ENCODE measurements at places on chromosomes 11 and 22.

DNA sequence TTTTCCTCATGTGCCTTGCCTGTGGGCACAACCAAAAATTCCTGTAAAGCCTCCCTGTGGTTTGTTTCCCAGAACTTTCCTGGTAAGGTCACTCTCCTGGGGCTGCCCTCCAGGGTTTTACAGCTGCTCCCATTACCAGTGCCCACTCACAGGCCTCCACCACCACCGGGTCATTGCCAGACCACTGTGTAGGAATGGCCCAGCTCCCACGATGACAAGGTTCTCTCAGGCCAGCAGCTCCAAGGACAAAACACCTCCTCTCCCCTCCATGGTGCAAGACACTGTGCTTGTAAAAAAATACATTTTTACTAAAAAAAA, 96.1 kb upstream of the AKIP1 start:
- no peak for DNase-seq

- DNase-seq = no peak
These were observed 55.1 kb downstream of the PACSIN2 start for GRCh38 chr22:42959576-42960509.

GRCh38 chr11:17572791-17573460, 25.9 kb downstream of the OTOG start:
- no peak for DNase-seq

GRCh38 chr11:1118755-1119603, 38.8 kb upstream of the MUC5AC start:
- no peak for DNase-seq

GRCh38 chr11:94450048-94450447, 43.6 kb downstream of the MRE11 start:
- no peak for DNase-seq

DNA sequence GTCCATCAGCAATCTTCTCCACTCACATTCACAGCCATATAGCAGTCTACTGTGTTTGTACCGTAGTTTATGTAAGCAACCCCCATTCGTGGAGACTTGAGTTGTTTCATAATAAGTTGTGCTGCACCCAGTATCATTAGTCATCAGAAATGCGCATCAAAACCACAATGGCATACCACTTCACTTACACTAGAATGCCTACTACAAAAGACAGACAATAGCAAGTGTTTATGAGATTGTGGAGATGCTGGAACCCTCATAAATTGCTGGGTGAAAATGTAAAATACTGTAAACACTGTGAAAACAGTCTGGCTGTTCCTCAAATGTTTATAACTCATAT, 133.3 kb downstream of the ATXN10 start:
- no peak for DNase-seq

Measured in CD4-positive, alpha-beta T cell treated with Interleukin-12 subunit alpha and Interleukin-12 subunit beta, for 1 hour (primary cell).